ENCODE measurements at places on chromosomes 5 and 9.

DNA sequence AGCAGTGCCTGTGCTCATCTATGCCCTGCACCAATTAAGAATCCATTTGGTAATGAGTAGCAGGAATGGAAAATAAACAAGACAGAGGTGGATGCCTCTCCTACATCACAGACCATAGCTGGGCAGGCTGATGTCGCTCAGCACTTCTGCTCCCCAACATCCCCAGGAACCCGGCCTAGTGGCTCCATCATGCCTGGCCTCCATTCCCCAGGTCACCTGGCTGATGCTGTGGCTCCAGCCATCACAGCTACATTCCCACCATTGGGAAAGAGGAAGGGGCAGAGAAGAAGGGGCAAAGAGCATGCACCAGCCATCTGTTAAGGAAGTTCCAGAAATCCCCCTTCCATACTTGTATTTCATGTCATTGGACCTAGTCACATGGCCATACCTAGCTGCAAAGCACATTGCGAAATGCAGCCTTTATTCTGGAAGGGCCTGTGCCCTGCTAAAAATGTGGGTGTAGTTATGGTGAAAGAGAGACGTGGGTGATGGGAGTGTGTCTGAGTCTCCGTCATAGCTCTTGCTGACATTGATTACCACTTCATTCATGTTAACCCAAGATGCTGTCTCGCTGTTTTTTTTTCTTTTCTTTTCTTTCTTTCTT, 86.1 kb upstream of the ADAMTS2 start:
- no peak for DNase-seq

- DNase-seq, result no peak
Measured at GRCh38 chr5:83856881-83857280, 136.2 kb upstream of the HAPLN1 start.

DNA sequence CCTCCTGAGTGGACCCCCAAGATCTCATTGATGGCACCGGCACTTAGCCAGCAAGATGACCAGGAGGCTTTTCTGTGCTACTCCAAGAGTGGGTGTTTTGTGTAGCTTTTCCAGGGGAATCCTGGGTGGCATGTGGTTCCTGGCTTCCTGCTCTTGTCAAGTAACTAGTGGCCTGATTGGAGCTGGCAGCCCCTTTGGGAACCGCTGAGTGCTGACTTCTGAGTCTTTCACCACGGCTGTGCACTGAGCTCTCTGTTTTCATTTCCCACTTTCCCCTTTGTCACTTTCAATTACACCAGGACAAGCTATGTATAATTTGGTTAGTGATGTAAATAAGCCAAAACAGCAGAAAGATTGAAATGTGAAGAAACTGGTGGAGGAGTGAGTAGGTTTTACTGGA, 255.4 kb downstream of the GOLPH3 start:
- no peak for DNase-seq

DNA sequence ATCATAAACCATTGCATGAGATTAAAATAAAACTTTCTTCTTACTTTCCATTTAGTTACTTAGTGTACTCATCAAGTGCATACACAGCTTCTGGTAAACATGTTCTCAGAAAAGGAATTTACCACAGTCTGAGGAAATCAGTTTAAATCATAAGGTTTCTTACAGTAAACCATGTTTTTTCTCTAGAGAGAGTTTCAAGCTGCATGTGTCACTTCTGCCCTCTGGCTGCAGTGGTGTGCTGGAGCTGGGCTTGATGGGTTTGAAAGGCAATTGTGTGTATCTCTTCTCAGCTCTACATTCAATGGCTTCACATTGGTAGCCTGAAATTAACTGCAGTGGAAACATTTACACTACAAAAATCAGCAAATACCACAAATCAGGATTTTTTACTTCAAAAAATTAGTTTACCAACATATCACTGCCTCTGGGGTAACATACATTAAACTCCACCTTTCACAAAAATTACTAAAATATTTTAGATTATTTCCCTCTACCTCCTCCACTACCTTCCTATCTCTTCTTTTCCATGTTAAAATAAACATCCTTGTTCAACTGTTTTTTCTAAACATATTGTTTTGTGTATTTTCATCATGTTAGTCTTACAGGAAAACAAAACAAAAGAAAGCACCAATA, 414.3 kb downstream of the ANXA1 start:
- no peak for DNase-seq

DNA sequence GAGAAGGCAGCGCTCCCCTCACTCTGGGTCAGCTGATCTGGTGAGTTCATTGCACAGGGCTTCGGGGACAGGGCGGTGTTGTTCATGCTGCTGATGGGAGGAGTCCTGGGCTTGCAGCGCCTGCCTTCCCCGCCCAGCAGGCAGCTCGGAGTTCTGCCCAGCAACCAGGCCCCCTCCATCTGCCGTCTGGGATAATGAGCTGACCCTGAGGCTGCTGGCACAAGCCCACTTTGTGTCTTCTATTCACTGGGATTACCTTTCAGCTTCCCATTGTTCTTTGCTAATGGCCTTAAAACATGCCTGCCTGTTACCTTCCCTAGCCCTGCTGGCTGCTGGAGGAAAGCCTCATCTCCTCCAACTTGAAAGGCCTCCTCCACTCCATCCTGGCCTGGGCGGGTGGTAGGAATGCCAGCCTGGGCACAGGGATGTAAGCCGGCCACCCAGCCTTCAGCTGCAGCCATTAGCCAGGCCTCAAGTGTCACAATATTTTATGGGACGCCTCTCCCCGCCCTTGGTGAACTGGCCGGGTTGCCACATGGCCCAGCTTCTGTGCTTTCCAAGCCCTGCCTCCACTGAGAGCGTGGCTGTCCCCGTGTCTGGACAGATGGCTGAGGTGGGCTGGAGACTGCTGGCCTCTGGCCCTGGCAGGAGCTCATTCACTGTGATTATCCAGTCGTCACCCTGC, 70.4 kb downstream of the GADD45G start:
- no peak for DNase-seq

DNA sequence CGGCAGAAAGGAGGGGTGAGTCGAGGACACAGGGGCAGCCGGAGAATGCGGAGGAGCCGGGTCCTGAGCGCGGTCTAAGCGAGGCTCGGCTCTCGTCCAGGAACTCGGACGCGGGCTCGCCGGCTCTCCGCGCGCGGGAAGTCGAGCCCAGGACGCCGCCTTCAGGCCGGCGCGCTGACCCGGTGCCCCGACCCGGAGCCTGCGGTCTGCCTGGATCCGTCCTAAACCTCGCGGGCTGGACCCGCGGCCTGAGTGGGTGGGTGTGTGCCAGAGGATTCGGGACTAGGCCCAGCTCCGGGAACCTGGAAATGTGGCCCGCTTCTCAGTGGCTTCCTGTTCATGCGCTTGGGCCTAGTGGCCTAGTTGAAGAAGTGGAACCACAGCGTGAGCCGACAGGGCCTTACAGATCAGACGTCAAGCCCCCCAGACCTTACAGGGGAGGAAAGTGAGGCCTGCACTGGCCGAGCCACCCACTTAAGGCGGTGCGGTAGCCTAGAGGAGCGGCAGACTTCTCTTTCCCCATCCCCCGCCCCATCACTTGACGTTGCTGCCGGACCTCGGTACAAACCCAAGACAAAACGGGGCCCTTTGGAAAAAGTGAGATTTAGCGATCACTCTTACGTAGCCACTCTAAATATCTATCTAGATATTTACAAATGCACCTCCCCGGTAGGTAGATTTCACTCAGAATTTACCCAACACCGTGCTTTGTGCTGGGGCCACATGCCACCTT, 1.2 kb downstream of the CDKN2B-AS1 start:
- DNase-seq, result no peak

DNA sequence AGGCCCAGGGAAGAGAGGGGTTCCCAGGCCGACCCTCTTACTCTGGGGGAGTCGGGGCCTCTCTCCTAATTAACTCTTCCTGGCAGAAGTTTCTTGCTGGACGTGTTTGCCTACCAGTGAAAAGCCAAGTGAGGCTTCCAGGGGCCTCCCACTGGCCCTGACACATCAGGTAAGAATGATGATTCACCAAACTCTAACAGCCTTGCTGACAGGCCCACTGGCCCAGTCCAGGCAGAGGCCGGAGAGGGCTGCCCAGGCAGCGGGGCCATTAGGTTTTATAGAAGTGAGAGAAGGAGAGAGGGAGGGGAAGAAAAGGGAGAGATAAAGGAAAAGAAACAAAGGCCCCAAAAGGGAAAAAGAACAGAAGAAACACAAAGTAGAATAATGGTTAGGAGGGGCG, 50.8 kb upstream of the FOXE1 start:
- DNase-seq, result no peak

DNA sequence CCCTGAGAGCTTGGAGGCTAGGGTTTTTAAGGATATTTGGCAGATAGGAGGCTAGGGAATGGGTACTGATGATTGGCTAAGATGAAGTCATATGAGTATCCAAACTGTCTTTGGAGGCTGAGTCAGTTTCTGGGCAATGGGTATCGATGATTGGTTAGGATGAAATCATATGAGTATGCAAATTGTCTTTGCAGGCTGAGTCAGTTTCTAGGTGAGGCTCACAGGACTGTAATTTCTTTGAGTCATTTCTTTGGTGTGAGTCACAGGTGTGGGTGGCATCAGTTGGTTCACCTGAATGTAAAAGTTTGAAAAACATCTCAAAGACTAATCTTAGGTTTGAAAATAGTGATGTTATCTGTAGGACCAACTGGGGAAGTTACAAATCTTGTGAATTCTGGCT, 1068.0 kb downstream of the NR2F1-AS1 start:
- no peak for DNase-seq

- peak; percentile 62 for DNase-seq
Measured at GRCh38 chr9:126915281-126915816, 767 bp downstream of the RALGPS1 start.

DNA sequence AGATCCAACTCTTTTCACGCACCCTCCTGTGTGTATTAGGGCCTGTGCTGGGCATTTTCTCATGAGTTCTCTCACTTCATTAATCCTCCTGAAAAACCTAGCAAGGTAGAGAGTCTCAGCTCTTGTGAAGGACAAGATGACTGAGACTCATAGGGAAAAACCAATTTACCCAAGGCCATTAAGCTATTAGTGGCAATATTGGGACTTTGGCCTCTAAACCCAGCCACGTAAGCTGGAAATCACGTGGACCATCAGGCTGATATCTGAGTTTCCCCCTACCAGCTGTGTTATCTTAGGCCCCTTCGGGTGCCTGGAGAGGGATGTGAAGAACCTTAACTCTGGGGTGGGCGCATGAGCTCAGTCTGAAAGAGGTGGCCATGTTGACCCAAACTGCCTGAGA, 80.7 kb downstream of the ANKH start:
- no peak for DNase-seq

GRCh38 chr5:17106521-17106920, 110.9 kb upstream of the BASP1 start:
- no peak for DNase-seq

DNA sequence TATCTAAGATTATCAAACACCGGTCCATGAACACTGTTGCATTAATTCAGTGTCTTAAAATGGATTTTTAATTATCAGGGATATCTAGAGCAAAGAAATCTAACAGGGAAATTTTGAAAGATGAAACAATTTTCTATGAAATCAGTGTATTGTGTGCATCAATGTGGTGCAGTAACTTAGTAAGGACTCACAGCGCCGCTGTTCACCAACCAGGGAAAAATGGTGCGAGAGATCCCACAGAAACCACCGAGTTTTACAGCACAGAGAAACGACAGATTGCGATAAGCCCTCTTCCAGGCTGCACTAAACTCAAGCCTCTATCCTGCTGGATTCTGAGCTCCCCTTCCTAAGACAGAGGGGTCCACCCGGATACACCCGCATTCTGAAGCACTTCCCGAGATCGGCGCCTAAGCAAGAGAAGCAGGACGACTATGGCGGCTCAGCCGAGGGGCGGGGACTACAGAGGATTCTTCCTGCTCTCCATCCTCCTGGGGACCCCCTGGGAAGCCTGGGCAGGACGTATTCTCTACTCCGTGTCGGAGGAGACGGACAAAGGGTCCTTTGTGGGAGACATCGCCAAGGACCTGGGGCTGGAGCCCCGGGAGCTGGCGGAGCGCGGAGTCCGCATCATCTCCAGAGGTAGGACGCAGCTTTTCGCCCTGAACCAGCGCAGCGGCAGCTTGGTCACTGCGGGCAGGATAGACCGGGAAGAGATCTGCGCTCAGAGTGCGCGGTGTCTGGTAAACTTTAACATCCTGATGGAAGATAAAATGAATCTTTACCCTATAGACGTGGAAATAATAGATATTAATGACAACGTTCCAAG, at the start of gene PCDHGA7:
PCDHGA7 (plus strand) TSS at position 274 of the 826 bp plus-strand sequence; CDS start at position 432, 158 bp downstream.
- no peak for DNase-seq

- DNase-seq, result peak; percentile 44
Measured at GRCh38 chr9:132409828-132410528, at the start of gene CFAP77. Gene CFAP77 (plus strand): TSS chr9:132410211. CDS start chr9:132410272, 61 bp downstream.

GRCh38 chr5:109484597-109484996, 74.8 kb upstream of the PJA2 start:
- DNase-seq, result no peak

GRCh38 chr5:1593903-1594356, 70.2 kb upstream of the LPCAT1 start:
- DNase-seq, result no peak

DNA sequence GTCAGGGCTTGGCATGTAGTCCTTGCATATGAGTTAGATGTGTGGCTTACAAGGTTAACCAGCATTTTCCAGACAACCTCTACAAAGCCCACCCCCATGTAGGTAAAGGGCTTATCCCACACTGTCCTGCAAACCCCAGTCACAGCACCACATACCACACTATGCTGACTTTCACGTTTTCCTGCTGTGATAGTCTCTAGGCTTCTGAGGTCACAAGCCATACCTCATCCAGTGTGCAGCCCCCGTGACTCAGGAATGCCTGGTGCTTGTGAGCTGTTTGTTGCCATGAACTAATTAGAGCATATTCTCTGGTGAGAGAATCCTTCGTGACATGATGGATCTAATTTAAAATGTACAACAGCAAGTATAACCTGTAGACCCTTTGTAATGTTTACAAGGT, 50.8 kb downstream of the ERAP1 start:
- DNase-seq, result no peak

GRCh38 chr9:1366276-1366675, 316.1 kb downstream of the DMRT2 start:
- DNase-seq, result peak; percentile 48

GRCh38 chr9:78443946-78444345, 147.0 kb downstream of the PSAT1 start:
- DNase-seq, result no peak

DNA sequence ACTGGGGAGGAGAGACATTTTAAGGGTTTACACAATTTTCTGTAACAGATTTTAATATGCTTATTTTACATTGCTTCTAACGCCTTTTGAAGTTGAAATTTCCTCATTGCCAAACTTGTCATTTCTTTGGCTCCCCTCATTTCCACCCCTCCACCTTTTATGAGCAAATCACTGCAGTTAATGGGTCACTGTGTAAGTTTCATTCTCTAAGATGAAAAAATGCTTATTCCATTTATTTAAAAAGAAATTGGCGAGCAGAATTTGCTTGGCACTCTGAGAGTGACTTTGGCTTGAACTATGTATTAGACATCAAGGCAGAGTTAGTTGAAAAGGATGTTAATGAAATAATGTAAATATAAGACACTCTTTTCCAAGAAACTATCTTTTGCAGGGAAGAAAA, 66.6 kb downstream of the ITGA1 start:
- DNase-seq, result no peak

GRCh38 chr9:137145731-137146526, 7.0 kb downstream of the GRIN1 start:
- DNase-seq, result no peak

DNA sequence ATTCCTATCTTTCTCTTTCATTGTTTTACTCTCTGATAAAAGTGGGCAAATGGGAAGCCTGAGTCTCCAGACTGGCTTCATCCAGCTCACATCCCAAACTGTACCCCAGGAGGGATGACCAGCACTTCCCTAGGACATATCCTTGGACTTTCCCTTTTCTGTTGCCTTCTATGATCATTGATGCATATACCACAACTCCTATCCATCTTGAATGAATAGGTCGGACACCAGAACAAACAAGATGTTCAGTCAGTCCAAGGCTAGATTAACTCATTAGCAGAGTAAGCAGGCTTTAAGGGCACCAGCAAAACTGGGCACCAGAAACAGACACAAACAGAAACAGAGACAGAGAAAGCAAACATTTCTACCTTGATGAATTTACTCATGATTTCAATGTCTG, 159.1 kb upstream of the RGMB start:
- DNase-seq, result no peak

Data from CD4-positive, alpha-beta T cell treated with Interleukin-21 for 1 hour (primary cell).